Activated CD4-positive, alpha-beta T cell treated with anti-CD3 and anti-CD28 coated beads, Interleukin-10, Interleukin-2, amounts not matched to agents 100 ng/mL and 50 ng/mL, durations not matched to agents 16 hours and 8 hours (primary cell): ENCODE measurements at places on chromosomes 7 and 10.

DNA sequence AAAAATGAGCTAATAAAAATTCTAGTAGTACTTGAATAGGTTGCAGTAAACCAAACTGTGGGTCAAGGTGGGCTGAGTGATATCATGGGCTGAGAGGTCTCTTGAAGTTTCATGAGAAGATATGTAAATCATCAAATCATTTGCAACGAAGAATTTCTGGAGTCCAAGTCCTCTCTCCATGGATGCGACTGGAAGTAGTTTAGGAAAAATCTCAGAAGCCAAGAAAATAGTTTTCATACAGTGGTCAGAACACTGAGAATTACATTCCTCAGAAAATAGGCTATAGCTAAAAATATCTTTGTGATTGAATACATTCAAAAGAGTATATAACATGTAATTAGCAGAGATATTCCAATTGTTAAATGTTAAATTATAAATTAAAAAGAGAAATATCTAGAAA is 3.6 kb upstream of the IFIT1 start:
- DNase-seq = no peak

GRCh38 chr7:141587304-141587703 is 36.1 kb downstream of the AGK start:
- no peak for DNase-seq

DNA sequence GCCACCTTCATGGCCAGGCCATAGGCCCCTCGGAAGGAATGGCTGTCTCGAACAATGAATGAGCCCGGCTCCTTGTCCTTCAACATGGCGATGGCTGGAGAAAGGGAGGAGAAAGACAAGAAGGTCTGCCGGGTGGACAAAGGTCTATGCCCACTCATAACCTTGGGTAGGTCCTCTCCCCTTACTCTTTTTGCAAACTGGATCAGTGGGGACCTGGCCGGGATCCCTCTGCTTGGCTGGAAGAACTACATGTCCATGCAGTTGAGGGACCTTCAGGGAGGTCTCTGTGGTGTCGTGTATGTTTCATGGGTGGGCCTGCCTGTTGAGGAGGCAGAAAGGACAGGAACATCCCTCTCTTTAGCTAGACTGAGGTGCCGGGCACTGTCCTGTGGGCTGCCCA is 284.8 kb downstream of the TNS3 start:
- no peak for DNase-seq

- DNase-seq = no peak
Observed at GRCh38 chr10:12689893-12690292, 311.6 kb downstream of the CCDC3 start.

DNA sequence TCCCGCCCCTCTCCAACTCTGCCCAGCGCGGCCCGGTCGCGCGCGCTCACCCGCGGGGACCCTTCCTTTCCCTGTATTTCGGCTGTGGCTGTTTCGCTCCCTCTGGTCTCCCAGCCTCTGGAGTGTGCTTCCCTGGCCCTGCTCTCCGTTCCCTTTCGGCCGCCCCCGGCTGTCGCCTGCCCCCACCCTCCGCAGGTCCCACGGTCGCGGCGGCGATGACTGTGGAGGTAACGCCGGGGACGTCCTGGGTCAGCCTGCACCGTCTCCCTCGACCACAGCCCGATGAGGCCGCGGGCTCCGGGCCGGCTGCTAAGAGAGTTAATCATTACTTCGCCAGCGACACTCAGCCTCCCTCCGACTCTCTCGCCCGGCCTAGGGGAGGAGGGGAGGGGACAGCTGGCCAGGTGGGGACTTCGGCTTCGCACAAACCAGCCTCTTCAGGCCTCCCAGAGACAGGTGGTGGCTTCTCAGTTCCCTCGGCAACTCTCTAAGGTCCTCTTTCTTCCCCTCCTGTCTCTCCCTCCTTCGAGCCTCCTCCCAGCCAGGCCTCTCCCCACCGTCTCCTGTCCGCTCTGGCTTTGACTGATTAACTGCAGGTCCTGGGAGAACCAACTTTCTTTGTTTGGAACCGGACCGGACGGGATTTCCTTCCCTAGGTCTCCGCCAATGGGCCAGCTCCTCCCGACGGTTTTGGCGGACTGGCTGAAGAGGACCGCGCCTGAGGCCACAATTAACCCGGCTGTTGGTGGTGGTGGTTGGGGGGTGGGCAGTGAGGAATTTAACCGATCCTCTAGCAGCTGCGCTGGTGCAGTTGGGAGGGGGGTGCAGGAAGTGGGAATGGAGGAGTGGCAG is 5.6 kb upstream of the PAX2 start:
- no peak for DNase-seq

DNA sequence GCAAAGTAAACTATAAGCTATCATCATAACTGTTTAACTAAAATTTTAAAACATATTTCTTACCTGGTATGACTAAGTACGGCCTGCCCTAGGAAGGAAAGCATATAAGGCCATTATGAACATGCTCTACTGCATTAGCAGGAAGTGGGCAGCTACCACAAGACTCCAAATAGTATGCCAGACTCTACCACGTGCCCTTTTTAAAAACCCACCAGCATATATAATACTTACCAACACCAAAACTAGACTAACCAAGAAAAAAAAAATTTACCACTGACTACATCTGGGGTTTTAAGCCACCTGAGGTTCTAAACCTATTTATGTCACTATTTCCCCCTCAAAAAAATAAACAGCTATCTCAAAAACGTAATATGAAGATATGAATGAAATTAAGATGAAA is 30.1 kb downstream of the NUDCD3 start:
- peak; percentile 88 for DNase-seq

- DNase-seq = no peak
Observed at GRCh38 chr10:130003787-130004613, 39.9 kb upstream of the EBF3 start.

- no peak for DNase-seq
Observed at GRCh38 chr10:3881622-3882021, 96.6 kb upstream of the KLF6 start.

- DNase-seq = no peak
Observed at GRCh38 chr10:96740579-96741281, 20.4 kb upstream of the PIK3AP1 start.

DNA sequence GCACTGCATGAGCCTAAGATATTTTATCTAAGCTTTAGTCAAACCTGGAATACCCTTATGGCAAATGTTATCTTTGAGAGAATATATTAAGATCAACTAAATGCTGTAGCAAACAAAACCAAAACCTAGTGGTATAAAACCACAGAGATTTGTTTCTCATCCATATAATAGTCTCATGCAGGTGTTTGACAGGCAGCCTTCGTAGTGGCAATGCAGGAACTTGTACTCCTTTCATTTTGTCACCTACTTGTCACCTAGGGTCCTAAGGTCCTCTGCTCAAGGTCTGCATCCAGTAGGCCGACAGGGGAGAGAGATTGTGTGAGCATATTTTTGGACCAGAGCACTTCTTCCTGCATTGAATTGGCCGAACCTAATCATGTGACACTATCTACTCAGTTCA is 352.6 kb downstream of the GPR37 start:
- no peak for DNase-seq

- DNase-seq = no peak
Observed at GRCh38 chr7:34041707-34042106, 136.4 kb downstream of the BMPER start.

- no peak for DNase-seq
Observed at GRCh38 chr7:70037171-70037933, 439.1 kb downstream of the AUTS2 start.

DNA sequence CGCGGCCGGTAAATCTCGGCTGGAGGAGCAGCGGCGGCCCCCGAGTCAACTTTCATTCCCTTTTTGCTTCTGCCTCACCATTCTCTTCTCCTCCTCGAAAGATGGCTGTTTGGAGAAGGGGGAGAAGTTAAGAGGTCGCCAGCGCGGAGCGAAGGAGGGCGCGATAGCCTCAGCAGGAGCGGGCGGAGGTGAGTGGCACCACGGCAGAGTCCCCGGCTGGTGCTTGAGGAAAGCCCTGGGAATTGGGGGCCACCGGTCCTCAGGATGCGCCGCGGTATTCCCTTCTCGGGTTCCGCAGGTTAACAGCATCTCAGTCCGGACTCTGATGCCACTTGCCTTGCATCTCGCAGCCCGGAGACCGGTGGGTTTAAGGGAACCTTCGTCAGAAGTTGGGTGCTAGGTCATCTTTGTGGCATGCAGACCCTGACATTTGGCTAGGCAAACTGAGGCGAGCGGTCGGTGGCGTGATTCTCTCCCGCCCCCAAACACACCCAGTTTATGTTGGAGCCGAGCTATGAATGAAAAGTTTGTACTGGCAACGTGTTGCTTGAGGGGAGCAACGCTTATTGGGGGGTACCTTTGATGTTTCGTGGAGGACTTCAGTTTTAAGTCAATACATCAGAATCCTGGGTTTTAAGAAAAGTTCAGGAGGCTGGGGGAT is 59.5 kb upstream of the PRPS1L1 start:
- DNase-seq = no peak

DNA sequence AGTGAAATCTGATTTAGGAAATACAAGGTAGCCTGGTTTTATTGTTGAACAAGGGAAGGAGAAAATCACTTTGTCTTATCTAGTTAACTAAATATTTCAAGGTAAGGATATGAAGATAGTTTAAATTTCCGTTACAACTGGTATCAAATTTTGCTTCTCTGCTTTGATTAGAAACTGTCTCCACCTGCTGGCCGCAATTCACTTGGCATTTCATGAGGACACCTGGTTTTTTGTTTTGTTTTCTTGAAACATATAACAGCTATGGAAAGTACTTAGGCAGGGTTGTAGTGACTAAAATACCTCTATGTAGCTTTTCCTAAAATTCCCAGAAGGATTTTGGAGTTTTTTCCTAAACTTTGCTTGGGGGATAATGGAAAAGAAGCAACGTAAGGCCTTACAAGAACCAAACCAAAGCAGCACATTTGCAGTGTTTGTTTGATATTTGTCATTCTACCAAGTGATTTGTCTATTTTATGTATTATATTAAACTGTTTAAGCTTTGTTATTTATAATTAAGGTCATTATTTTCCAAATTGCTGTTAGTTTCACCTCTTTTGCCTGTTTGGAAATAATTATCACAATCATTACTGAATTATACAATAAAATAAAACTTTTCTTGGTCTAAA is 73.6 kb downstream of the AHCYL2 start:
- DNase-seq = peak; percentile 49

DNA sequence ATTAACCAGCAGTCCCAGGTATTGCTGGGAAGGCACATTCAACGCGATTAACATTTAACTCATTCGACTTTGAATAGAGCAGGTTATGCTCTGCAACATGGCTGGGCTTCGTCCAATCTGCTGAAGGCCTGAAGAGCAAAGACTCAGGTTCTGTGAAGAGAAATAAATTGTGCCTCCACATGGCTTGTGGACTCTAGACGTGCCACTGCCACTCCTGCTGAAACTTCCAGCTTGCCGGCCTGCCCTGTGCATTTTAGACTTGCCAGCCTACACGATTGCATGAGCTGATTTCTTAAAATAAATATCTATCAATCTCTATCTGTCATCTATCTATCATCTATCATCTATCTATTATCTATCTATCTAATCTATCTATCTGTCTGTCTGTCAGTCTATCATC is 138.0 kb downstream of the WDR37 start:
- DNase-seq = no peak

DNA sequence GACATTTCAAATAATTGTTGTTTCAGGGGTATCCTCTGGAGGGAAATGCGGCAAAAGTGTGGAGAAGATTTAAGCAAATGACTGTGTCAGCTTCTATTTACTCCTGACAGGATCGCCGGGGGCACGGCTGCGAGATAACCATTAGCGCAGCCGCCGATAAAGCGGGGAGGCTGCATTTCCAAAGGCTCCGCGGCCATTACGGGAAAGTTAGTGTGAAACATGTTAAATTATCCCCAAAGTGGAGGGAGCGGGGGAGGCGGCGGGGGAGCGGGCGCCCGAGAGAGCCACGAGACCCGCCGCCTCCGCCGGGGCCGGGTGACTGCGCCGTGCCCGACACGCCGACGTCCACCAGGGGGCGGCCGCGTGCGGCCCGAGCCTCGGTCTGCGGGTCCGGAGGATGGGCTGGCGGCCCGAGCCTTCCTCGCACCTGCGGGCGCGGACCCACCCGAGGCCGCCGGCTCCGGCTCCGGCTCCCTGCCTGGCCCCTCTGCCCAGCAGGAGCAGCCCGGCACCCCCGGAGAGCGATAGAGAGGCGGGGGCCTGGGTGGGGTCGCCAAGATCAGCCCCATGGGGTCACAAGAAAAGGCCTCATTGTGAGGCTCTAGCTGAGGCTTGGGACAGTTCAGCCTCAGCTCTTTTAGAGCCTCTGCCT is 74.4 kb upstream of the PAX2 start:
- peak; percentile 74 for DNase-seq

DNA sequence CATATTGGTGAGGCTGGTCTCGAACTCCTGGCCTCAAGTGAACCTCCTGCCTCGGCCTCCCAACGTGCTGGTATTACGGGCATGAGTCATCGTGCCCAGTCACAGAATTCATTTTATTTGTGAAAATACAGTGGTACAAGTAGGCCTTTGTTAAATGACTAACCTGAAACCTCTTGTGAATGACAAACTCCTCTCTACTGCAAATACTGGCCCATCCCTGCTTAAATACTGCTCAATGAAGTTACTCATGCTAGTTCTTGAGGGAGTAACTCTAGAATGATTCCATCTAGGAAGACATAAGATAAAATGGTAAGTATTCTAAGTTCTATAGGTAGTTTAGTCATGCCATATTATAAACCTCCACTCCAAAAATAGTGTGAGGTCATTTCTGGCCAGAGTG is 80.7 kb downstream of the UBE2H start:
- DNase-seq = peak; percentile 7

- no peak for DNase-seq
Observed at GRCh38 chr10:117736655-117737054, 194.1 kb downstream of the EMX2 start.
